ENCODE measurements at places on chromosomes 12 and 14.

DNA sequence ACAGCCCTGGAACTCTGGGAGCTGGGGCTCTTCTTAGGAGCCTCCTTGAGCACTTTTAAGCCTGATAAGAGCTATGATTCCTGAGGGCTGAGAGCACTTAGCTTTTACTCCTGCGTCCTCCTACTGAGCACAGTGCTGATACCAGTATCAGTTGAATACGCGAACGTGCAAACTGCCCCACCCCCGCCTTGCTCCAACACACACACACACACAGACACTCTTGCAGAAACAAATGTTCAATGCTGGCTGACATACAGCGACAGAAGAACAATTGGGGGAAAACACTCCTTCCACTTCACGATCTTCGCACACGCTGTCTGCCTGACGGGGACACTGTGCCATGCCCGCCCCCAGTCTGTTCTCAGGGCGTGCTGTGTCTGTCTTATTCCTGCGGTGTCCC lies 57.2 kb upstream of the DLK1 start:
- DNase-seq: no peak

GRCh38 chr14:81455390-81455789 lies 55.3 kb upstream of the STON2 start:
- DNase-seq: peak; percentile 47

- no peak for DNase-seq
Observed at GRCh38 chr14:70148911-70149595, 39.7 kb downstream of the SLC8A3 start.

DNA sequence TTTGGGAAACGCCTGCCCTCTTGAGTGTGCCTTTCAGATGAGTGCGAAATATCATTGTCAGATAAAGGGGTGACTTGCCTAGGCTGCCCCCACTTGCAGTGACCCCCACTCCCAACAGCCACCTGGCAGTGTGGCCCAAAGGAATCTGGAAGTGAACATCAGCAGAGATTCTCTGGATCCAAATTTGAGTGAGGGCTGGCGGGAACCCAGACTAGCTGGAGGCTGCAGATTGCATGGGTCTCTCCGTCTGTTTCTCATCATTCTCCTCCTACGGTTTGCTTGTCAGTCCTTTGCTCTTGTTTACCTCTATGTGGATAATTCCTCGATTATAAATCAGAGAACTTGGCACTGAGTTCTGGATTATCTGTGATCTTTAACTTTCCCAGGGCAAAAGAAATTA lies 280.8 kb downstream of the ZFP36L1 start:
- peak; percentile 84 for DNase-seq

GRCh38 chr12:52774629-52775250 lies 2.4 kb downstream of the KRT76 start:
- DNase-seq: no peak

DNA sequence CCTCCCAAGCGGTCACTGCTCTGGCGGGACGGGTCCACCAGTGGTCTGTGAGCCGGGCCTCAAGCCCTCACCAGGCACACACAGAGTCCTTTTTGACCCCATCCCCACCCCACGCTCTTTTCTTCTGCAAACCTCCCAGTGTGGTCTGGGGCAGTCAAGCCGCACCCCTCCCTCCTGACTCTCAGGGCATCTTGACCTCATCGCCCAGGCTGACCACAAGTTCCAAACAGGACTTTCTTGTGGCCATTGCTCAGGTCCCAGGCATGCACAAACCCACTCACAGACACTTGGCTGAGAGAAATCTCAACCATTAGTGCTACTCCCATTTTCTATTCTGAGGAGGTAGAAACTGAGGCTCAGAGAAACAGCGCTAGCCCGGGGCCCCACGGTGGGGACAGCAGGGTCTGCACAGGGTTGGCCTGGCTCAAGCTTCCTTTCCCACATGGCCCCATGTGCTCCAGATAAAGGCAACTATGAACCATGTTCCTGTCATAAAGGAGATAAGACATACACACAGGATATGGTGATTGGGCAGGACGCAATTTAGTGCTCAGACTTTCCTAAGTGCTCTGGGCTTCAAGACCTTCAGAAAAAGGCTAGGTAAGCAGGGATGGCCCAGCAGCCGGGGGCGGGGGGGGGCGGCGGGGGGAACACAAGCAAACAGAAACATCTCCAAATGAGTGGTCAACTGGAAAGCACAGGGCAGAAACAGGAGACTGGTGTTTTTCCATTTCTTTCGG lies 69.6 kb downstream of the ITPK1 start:
- DNase-seq: peak; percentile 32

DNA sequence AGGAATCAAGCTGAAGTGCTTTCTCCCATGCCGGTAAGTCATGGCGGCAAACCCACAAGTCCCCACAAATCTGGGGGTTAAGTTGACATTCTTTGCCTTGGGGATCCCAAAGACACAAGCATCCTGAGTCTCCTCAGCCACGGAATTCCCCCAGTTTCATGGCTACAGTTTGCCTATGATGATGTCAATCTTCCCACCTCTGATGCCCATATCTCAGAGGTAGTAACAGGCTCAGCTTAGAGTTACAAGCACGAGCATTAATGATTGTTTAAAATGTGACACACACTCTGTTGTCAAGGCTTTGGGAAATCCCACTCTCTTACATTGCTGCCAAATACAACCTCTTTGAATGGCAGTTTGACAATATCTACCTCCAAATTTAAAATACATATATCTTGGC lies 22.3 kb downstream of the NOS1 start:
- DNase-seq: no peak

DNA sequence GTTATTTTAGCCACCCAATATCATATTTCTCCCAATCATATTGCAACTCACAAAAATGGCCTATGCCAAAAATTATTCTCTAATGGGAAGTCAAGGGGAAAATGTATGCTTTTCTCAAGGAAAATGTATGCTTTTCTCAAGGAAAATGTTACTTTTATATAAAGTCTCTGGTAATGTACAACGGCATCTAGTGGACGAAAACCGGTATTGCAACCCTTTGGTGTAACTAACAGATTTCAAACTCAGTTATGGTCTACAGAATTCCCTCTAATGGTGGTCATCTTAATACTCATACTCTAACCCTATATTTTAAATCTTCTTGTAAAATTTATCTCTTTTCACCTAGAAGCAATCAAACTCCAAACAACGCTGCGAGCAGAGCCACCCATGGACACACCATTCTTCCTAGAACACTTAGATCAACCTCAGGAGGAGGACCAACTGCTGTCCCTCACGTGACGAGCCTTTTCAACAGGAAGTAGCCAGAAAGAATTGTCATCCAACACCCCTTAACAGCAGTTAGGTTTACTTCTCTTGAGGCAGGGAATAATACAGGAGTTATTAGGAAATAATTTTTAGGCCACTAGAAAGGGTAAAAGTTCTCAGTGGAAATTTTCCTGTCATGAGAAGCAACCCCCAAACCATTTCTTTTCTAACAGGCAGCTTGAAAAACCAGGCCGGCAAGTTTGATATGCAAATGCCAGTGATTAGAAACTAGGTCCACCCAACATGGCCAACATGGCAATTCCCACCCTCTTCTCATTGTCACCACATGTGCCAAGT lies 20.1 kb downstream of the APOBEC1 start:
- peak; percentile 41 for DNase-seq

DNA sequence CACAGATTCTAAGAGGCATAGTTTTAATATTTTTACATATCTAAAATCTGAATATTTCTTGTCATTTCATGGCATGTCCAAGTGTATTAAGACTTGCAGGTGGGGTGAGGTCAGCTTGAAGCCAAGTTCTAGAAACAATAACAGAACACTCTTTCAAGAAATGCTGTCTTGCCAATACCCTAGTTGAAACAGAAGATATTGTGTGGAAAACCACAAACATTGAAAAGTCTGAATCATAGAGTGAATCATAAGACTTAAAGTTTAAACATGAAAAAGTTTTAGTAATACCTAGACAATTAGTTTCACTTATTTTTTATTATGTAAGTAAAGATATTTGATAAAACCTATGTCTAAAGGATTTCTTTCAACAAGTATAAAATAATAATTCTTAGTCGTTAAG lies 191.5 kb upstream of the CAND1 start:
- DNase-seq: peak; percentile 64

DNA sequence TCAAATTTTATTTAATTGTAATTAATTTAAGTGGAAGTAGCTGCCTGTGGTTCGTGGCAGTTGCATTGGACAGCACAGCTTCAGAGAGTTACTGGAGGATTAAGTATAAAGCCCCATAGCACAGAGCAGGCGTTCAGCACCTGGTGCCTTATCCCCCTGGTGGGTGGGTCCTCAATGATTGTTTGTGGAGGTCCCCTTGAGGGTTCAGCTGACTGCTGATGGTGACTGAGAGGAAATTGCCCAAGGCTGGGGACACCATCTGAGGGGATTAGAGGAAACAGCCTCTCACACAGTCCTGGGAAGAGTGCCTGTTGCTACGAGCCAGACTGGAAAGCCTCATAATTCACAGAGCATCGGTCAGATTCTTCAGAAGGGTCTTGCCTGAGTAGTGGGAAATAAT lies 83.4 kb upstream of the NOS1 start:
- no peak for DNase-seq

- DNase-seq: peak; percentile 9
Observed at GRCh38 chr12:8031872-8032241, 659 bp upstream of the FOXJ2 start.

- no peak for DNase-seq
Observed at GRCh38 chr14:49363821-49364751, 222.1 kb downstream of the RPS29 start.

DNA sequence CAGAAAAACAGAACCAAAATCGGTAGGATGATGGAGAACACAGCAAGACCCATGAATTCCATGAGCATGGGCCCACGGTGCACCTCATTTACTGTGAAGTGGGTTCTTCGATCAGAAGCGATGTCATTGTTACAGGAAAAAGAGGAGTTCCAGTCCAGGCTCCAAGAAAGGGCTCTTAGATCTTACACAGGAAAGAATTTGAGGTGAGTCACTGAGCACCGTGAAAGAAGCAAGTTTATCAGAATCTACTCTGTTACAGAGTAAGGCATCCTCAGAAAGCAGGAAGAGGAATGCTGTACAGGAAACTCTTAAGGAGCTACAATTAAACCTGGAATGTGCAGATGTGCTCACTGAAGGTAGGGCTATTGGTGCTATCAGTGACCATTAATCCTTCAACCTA lies 11.6 kb upstream of the CHFR start:
- no peak for DNase-seq

GRCh38 chr14:63267171-63267570 lies 51.6 kb downstream of the GPHB5 start:
- DNase-seq: no peak

- no peak for DNase-seq
Observed at GRCh38 chr14:100158566-100159093, 815 bp downstream of the DEGS2 start.

DNA sequence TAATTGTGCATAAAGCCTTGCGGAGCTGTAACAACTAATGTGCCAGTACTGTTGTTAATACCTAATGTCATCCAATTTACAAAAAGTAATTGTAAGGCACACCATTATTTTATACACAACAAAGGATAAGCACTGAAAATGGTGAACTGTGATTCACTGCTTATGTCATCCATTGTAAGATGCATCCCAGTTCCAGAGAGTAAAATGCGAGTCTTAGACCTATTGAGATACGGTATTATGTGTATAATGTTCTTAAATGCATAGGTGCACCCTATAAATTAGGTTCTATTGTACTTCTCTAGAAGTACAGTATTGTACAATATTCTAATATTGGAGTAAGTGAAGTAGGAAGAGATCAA lies 406 bp downstream of the PARP2 start:
- peak; percentile 14 for DNase-seq

DNA sequence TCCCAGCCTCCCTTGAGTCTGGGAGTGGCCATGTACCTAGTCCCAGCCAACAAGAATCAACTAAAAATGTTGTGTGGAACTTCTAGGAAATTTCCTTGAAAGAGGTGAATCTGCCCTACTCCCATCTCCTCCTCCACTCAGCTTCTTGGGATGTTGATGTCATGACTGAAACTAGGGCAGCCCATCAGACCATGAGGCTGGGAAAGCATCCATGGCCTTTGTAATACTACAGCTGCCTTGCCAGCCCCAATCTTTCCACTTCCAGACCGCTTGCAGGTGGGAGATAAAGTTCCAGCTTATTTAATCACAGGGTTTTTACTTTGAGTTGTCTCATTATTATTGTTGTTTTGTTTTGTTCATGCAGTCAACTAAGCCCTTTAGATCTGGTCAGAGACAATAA lies 170.3 kb upstream of the LMNTD1 start:
- peak; percentile 72 for DNase-seq

DNA sequence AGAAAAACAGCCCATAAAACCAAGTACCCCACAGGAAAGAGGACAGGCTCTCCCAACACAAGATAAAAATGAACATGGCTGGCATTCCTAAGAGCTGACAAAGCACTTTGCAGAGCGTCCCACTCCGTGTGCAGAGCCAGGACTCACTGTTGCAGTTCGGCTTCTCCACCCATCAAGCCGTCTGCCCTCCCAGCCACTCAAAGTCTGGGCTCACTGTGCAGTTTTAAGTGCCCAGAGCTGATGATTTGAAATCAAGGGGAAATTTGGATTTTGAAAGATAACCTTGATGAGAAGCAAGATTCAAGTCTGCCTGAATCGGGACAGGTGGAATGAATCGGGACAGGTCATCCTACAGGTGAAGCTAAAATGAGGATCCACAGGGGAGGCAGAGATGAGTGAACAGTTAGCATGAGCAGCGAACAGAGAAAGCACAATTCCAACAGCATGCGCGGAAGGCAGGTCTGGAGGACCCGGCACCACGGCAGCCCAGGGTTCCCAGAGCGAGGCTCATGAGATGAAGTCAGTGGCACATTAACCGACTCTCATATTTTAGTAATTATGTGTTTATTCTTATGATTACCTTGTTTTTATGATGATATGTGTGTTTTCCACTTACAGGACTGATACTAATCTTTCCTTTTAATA lies 39.8 kb upstream of the GPR68 start:
- DNase-seq: peak; percentile 82

DNA sequence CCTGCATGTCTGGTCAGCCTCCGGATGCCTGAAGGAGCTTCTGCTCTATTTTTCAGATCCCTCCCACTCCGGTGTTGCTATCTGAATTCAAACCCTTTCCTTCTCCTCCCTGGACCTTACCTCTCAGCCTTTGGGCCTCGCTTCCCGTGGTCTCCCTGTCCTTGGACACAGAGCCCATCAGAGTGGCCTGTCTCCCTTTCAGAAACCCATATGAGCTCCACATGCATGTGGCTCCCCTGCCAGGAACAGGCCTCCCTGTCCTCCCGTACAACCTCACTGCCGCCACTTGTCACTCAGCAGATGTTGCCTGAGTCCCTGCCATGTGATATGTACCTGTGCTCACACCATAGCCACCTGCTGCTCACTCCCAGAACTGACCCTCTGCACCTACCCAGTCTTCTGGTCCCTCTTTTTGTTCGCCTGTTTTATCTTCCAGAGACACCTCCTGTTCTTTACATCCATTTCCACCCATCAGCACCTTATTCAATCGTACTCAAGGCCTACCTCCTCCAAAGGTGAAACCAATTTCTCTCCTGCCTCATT lies 182.5 kb downstream of the ZFP36L1 start:
- DNase-seq: no peak

All from fibroblast of upper back skin (primary cell).